NCI-H82 (cell line): ENCODE measurements at places on chromosomes 13 and 19.

GRCh38 chr13:29570051-29570654 is 25.3 kb downstream of the SLC7A1 start:
- DNase-seq: no peak

GRCh38 chr13:58165617-58166016 is 534.1 kb downstream of the PCDH17 start:
- DNase-seq: peak; percentile 10

DNA sequence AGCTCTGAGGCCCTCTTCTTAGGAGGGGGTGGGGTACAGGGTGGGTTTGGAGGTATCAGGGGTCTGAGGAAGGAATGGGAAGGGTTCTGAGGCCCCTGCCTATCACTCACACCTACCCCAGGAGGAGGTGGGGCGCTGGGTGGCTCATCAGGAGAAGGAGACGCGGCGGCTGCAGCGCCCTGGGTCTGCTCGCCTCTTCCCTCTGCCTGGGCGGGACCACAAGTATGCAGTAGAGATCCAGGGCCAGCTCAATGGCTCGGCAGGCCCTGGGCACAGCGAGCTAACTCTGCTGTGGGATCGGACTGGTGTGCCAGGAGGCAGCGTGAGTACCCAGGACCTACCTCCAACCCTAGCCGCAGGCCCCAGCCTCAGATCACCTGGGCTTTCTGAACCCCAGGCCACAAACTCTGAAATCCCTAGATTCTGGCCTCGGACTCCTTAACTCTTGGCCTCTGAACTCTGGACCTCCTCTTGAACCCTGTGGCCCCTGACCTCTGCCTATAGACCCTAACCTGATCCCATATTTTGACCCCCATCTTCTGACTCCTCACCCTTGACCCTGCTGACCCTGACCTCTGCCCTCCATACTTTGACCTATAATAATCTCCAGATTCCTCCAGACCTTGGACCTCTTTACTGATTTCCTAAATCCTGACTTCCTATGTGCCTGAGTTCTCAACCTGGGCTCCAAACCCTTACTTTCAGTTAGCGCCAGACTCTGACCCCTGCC is 24.1 kb downstream of the MEGF8 start:
- DNase-seq: no peak

DNA sequence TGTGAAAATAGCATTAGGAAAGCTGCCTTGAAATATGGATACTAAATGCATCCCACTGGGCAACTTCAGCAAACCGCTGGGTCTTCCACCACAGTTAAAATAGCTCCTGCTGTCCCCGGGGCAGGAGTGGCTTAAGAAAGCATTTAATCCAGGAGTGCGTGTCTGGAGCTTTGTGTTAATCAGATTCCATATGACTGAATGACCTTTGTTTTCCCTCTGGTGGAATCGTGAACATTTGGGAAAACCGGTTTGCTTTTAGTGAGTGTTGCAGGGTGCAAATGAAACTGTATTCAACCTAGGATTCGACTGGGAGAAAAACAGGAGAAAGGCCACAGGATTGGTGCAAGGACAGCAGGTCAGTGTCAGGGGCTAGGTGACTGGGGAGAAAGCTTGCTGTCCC is 237.6 kb upstream of the MAB21L1 start:
- peak; percentile 96 for DNase-seq
